Activated CD4-positive, CD25-positive, alpha-beta regulatory T cell treated with anti-CD3 and anti-CD28 coated beads, Interleukin-2, amount 50 U/mL, for 72 hours (primary cell): ENCODE measurements at places on chromosomes 7 and 10.

- DNase-seq = peak; percentile 39
These were observed 453 bp downstream of the URGCP start for GRCh38 chr7:43905956-43906330.

DNA sequence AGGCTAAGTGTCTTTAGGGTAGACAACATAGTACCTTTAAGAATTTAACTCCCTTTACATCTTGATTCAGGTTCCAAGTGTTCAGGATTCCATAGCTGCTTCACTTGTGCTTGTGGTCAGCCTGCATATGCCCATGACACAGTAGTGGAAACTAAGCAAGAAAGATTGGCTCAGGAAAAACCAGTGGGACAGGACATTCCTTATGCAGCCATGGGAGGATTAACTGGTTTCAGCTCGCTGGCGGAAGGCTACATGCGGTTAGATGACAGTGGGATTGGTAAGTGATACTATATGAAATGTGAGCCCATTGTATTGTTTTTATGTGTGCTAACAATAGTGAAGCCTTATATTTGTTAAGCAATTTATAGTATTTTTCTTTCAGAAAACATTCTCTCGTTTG is 11.3 kb downstream of the FAM221A start:
- DNase-seq = no peak

- no peak for DNase-seq
These were observed 248.7 kb downstream of the ARHGAP12 start for GRCh38 chr10:31679936-31680335.

DNA sequence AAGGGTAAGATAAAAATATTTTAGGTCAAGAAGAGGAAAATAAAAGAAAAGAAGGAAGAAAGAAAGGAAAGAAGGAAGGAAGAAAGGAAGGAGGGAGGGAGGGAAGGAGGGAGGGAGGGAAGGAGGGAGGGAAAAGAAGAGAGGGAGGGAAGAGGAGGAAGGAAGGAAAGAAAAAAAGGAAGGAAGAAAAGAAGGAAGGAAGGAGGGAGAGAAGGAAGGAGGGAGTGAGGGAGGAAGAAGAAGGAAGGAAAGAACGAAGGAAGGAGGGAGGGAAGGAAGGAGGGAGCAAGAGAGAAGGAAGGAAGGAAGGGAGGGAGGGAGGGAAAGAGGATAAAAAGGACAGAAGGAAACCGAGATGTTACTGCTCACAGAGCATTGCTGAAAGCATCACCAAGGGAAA is 209.5 kb upstream of the PITRM1 start:
- DNase-seq = no peak

DNA sequence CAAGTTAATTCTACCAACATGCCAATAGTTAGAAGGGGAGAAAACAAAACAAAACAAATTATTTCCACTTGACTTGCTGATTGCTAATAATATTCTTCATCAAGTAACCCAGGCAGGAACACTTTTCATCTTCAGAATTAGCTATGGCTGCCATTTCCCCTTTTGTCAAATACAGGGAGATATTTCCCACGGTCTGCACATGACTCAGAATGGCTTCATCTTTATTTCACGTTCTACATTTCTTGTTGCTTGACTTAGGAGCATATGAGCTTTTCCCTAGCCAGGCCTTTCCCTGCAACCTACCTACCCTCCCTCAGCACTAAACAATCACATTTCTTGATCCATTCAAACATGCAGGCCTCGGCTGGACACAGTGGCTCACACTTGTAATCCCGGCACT is 6.5 kb downstream of the CPVL start:
- DNase-seq = no peak

- no peak for DNase-seq
These were observed 84.2 kb downstream of the ANK3 start for GRCh38 chr10:60305380-60305892.

DNA sequence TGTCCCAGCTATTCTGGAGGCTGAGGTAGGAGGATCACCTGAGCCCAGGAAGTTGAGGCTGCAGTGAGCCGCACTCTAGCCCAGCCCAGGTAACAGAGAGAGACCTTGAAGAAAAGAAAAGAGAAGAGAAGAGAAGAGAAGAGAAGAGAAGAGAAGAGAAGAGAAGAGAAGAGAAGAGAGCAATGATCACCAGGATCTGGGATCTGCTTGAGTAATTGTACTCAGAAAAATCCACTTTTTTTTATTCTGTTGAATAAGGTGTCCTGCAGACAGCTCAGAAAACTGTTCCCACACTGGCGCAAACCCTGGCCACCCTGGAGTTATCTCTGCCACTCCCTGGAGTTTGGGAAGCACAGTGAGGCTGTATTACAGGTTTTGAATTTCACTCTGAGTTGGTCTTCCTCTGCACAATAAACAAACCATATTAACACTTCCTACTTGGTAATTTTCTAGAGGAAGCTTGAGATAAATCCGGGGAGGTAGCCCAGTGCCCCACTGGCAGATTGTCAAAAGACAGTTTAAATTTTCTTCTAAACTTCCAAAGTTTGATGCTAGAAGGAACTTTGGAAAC is 9.6 kb upstream of the OAT start:
- no peak for DNase-seq

GRCh38 chr7:69518705-69519077 is 79.6 kb upstream of the AUTS2 start:
- DNase-seq = no peak

DNA sequence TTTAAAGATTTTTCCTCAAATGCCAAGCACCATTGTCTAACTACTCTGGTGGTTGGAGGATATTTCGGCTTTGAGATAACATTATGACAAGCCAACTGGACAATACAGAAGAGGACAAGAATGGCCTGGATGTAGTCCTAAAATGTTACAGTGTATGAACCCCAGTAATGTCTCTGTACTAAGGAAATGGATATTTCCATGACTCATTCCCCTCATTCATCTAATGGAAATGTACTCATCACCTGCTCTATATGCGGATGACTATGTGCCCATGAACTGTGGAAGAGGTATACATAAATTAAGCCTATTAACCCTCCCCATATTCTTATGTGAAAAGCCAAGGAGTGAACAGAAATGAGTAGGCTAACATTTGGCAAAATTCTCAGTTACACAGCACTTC is 207.9 kb downstream of the CACNA2D1 start:
- no peak for DNase-seq

GRCh38 chr7:46707973-46708372 is 786.9 kb upstream of the IGFBP3 start:
- DNase-seq = no peak

DNA sequence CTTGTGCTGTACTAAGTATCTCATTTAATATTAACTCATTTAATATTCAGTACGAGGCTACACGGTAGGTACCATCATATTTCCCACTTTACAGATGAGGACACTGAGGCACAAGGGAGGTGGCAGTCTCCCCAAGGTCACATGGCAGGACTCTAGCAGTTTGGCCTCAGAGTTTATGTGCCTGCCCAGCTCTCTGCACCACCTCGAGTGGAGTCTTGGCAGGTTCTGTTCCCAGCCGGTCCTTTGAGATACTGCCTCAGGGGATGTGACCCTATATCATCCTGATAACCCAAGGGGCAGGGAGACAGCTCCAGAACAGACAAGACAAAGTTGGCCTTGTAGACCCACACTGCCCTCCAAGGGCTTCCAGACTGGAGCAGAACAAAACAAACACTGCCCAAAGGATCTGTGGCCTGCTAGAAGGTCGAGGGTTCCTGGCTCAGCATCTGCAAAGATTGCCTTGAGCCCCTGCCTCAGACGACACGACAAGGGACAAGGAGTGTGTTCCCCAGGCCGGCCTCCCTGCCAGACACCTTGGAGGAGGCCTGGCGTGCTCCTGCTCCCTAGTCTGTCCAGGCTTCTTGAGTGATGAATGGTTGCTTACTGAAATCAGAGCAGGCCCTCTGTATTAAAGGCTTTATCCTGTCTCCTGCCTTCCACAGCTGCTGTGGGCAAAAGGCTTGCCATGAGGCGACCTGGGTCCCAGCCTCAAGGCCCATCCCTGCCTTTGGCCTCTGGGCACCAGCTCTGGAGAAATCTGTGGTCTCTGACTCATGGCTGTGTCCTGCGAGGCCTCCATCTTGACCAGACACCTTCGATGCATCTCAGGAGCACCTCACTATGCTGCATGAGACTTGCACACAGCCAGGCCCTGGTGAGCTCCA is 3.9 kb upstream of the PWWP2B start:
- no peak for DNase-seq

DNA sequence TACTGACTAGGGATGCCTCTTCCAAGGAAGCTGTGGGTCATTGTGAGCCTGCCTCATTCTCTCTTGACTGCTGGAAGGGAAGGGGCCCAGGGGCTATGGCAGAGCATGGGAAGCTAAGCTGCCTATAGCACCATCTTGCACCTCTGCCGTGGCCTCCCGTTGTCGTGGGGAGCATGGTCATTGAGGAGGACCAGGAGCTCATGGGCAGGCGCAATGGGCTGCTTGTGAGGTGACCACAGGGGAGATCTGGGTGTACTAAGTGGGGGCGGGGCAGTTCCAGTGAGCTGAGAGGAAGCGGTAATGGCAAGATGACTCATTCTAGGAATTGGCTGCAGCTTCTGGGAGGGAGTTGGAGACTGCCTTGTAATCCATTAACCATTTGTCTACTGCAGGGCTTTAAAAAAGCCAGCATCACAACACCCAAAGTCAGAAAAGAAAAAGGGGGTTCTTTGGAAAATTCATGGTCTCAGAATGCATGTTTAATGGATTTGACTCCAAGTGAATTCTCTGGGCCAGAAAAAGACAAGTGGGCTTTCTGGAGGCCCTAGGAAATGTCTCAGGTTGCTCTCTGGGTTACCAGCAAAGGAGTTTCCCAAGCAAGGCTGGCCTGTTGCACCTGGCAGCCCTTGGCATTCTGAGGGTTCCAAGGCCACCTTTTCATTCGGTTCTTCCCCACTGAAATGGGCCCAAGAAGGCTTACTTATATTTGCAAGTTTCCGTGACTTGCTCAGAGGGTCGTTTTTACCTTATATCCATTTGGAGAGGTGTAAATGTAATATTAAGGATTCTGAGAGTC is 3.6 kb downstream of the DUSP5 start:
- DNase-seq = peak; percentile 72

DNA sequence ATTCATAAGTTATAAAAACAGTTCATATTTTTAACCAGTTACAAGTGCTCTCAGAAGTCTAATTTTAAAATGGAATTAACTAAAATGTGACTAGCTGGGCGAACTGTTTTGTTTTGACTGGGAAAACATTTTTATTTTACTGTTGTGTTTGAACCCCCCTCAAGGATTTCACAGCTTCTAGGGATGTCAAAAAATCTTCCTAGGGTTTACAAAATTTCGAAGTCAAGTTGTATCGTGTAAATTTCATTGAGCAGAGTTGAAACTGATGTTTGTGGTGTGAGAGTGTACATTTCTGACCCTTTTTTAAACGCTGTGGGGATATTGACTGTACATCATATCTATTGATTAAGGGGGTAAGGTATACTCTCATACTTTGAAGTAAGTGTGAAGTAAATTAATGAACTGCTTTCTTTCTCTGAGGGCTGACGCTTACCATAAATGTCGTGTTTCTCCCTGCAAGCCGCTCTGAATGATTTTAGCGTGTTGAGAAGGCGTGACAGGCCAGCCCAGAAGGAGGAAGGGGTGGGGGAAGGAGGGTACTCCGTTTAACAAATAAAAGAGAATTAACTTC is 1.8 kb upstream of the SP8 start:
- no peak for DNase-seq

DNA sequence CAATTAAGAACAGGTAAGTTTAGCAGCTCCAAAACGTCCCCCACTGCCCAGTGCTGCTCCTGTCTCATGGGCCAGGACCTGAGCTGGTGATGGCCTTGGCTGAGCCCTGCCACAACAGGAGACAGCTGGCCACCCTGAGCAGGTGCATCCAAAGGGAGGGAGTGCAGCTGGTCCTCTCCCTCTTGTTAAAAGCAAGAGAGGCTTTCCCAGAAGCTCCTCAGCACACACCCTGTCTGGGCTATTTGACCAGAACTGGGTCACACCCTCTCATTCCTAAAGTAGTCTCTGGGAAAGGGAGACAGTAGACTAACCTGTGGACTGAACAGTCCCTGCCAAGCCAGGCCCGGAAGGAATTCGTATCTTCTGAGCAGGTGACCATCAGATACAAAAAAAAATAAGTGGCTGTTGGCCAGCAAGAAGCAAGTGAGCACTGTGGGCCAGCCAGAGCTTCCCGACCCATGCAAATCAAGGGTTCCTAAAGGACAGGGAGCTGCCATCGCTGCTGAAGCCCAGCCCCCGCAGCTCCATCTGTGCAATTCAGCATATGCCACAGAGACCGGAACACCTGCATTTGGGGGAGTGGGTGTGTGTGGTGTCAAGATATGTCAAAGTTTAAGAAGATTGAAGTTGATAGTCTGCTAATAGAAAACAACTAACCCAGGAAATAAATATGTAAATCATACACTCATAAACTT is 2.1 kb upstream of the TMEM72 start:
- no peak for DNase-seq

DNA sequence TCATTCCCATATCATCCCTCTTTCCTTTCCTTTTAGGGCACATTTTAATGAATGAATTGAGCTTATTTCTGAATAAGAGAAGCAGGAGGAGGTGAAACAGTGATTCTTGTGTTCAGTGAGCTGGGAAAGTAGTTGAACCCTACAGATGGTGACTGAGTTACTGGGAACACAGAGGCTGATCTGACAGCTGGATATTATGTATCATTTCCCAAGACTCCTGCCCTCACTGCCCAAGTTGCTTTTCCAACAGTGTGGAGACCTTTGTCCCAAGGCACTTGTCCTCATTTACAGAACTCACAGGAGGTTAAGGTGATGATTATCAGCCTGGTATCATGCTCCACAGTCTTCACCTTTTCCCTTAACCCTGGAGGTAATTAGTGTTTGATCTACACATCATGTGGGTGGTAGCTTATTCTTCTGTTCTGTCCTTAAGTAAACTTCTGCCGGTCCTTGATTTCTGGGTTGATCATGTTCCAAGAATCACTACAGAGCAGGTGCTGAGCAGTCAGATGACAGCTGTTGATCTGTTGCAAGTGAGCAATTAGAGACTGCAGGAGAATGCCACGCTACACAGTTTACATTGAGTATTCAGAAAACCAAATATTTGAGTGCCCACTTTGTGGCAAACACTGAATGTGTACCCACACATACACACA is 2.6 kb downstream of the PRLHR start:
- no peak for DNase-seq

- DNase-seq = no peak
These were observed 298.3 kb downstream of the ARL4A start for GRCh38 chr7:12985752-12986151.

DNA sequence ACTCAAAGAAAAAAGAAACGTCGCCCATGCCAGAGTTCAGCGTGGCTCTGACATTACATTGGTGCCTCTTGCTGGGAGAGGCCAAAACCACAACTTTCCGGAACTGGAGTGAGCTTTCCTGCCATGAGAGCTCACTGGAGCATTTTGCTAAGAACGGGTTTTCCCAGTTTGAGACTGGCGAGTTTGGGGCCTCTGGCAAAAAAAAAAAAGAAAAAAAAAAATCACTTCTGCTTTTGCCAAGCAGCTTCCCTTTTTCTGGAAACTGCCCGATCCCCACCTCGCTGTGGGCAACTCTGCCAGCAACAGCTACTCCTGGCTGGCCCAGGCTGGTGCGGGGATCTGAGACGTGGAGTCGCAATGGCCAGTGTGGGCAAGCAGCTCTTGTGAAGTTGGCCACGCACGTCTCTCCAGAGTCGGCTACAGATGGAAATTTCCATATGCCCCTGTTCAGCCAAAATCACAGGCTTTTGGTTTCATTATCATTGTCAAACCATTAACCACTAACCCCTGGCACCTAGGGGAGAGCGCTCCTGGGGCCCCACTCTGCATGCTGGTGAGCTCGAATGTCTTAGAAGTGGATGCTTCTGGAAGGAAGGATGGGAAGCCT is 25.7 kb downstream of the PRKAG2 start:
- DNase-seq = peak; percentile 41
